ENCODE measurements at places on chromosomes 5 and 9.
A peak's percentile ranks its signal among the peaks of the same experiment; 100 is the strongest.

DNA sequence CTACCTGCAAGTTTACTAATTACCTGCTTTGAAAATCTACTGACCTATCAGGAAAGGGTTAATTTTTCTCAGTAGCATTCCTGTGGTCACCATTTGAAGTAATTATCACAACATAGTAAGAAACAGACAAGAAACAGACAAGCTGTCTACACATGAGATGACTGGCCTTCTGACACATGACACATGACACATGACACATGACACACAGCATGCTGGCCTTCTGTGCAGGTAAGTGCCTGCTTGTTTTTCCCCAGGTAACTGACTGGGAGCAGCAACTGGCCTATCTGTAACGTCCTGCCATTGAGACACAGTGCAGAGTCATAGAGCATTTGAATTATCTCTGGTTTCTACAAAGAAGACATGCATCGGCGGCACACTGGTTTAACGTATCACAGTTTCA is 222.4 kb downstream of the CTNND2 start:
- no peak for DNase-seq

- DNase-seq = no peak
These were observed 26.0 kb upstream of the SYK start for GRCh38 chr9:90775657-90776056.

- no peak for DNase-seq
These were observed 3.2 kb upstream of the ADAMTSL2 start for GRCh38 chr9:133531293-133531692.

DNA sequence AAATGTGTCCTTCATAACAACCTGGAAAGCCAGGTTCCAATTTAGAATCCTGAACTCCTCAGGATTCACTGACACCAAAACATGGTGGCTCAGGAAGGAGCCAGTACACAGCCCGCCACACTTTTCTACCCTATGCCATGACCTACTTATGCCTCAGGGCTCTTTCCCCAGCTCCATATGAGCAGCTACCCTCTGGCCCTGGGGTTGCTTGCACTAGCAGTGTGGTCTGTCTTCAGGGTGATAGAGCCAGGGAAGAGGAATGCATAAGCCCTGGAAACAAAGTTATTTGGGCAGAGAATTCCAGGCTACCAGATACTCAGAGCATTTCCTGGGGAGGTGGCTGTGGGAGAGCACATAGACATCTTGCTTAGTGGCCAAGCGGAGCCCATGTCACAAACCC is 15.0 kb upstream of the ECM2 start:
- DNase-seq = no peak

DNA sequence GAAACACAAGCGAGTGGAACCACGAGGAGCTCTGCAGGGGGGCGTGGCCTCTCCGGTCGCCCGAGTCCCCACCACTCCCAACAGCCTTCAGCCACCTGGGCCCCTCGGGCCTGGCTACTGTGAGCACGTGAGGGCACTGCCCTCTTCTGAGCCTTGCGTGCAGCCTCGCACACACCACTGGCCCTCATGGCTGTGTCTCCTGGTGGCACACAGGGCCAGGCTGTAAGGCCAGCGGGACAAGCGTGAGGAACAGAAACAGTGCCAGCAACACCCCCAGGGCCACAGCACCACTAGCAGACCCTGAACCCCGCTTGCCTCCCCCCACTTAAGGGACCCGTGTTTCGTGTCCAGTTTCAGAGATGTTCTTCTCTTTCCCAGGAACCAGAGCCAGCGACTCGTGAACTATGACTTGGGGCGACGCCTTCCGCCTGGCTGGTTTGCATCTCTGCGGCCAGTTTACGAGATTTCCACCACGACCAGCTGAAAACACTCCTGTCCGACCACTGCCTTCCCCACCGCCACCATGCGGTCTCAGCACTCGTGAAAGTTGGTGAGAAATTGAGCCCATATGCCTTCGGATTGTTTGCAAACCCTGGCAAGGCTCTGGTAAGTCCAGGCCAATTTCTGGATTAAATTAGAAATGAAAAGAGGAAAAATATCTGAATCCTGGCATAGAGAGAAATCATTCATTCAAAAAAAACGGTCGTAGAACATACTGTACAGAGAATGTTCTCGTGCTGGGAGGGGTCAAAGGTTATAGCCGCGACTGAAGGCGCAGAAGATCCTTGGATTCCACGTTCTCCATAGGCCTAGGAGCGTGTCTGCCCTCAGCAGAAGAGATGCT is 135.6 kb downstream of the ZNF354C start:
- DNase-seq = no peak

DNA sequence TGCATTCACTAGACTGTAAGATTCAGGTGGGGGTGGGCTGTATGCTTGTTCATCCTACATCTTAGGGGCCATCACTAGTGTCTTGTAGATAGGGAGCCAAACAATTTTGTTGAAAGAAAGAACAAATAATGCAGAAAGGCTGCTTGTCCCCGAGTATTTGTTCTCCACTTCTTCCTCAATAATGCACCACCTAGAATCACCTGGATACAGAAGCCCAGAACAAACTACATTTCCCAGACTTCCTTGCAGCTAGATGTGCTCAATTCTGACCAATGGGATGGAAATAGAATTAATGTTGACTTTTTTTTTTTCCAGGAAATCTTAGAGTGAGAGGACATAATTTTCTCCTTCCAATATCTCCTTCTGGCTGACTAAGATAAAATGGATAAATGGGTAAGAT is 38.9 kb upstream of the TNFSF8 start:
- no peak for DNase-seq

GRCh38 chr9:89935801-89936200 is 331.0 kb downstream of the GADD45G start:
- DNase-seq = no peak

DNA sequence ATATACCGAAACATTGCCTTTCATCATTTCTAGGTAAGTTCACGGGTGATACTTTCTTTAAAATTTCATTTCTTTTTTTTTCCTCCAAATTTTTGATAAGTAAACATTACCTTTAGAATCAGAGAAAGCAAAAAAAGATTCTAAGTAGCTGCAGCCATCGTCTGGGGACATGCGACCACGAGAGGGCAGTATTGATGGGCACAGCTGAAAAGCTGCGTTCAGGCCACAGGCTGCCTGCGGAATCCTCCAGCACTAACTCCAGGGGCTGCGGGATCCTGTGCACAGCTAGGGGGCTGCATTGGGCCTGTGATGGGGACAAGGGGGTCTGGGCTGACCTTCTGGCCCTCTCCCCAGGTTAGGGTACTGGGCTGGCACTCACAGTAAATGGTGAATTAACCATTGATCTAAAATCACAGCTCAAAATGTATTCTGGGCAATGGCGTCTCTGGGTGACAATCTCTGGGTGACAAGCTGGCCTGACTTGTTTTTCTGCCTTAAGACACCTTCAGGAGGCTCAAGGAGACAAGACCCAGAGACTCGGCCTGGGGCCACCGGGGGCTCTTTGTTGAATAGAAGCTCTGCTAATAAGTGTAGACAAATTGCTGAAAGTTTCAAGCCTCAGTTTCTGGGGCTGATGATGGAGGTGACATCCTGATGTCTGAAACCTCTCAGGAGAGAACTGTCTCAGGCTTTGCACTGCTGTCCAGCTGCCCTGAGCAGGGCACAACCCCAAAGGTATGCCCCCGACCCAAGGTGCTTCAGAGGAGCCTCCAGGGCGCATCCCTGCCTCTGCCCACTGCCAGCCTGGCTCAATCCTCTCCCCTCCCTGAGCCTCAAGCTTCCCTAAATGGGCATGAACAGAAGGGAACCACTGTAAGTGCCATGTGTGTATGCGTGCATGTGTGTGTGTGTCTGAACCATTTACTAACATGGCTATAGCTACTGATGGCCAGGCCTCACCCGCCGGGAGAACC is 44.3 kb upstream of the SARDH start:
- DNase-seq = peak; percentile 84

DNA sequence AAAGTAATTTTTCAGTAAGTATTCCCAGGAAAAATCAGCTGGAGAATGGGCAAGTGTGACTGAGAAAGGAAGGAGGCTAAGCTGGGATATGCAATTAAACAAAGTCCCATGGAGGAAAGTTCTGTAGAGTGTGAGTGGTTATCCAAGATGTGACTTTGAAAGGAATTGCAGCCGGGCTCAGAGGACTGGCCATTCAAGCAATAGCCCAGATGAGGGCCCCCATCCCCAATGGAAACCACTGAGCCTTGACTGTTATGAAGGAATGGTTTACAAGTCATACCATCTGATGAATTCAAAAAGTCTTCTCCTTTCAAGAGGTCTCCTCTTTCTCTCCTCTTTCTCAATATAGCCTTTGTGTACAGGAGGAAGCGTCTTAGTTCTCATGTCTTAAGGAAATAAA is 6.5 kb downstream of the LVRN start:
- no peak for DNase-seq

DNA sequence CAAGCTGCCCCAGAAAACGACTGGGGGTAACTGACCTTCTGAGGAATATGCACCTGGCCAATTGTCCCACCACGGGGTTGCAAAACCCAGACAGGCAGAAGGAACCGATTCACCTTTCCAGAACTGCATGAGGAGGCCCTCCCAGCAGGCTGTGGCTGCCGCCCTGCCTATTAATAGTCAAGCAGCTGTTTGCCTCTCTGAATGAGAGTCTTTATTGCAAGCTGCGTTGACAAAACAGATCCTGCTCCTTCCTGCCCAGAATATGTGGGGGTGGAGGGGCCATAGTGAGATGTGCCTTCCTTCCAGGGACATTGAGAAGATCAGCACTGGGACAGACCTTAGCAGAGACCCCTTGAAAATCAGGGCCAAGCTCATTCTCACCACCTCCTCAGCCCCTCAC is 18.3 kb upstream of the TCOF1 start:
- DNase-seq = no peak

DNA sequence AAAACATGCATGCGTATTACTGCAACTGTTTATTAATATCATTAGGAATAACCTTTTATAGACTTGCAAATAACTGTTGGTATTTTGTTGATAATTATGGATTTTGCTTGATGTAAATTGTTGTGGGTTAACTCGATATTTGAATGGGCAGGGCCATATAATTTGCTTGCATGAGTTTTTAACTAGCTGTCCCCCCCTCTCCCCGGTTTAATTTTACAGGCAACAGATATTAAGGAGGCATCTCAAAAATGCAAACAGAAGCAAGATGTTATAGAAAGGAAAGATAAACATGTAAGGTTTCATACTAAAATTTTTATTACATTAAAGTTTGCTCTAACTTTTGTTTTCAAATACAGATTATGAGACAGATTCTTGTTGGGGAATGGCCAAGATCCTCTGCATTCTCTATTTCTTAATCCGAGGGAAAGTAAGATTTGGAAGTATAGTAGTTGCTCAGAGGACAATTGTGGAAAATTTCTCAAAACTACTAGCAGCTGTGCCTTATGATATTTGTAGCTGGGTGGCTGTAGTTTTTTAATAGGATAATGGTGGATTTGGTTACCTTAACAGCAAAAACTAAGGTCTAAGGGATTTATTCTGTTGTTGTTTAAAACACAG is 27.3 kb downstream of the SMC5 start:
- DNase-seq = no peak
